ENCODE measurements at places on chromosomes 5 and 9. TPM values are rescaled to one million over a fixed set of nuclear protein-coding genes. Genes with fewer than 3 reads are reported as not detected.
A peak's percentile ranks its signal among the peaks of the same experiment; 100 is the strongest.

DNA sequence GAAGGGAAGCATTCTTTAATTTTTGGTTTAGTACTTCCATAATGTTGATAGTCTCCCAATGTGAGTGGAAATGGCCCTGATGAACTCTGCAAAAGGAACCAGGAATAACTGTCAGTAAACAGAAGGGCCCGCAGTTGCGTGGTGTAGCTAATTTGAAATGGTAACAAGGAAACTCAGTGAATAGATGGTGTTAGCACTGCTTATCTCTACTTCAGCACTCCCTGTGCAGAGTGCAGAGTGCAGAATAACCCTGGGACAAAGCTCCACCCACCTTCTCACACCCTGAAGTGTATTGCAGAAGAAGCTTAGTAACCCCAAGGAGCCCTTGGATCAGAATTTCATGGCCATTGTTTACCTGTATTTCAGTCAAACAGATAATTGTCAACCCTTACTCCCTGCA is 158.9 kb downstream of the PCSK5 start:
- peaks cover 7% of the 10 kb centered on the region for H3K4me1 ChIP-seq
- no peak overlapping the region for H3K27ac ChIP-seq
- H3K27me3 ChIP-seq: no peaks in the 10 kb centered on the region
- no peaks in the 10 kb centered on the region for H3K36me3 ChIP-seq
- DNase-seq: no peak
- H3K4me3 ChIP-seq: no peak overlapping the region

Gene CAVIN4
- total RNA-seq: 2.4 TPM

Gene ANP32B
- total RNA-seq: 27.2 TPM

Gene PELO
- 15.3 TPM for total RNA-seq

Gene TAF1L
- not detected for total RNA-seq

DNA sequence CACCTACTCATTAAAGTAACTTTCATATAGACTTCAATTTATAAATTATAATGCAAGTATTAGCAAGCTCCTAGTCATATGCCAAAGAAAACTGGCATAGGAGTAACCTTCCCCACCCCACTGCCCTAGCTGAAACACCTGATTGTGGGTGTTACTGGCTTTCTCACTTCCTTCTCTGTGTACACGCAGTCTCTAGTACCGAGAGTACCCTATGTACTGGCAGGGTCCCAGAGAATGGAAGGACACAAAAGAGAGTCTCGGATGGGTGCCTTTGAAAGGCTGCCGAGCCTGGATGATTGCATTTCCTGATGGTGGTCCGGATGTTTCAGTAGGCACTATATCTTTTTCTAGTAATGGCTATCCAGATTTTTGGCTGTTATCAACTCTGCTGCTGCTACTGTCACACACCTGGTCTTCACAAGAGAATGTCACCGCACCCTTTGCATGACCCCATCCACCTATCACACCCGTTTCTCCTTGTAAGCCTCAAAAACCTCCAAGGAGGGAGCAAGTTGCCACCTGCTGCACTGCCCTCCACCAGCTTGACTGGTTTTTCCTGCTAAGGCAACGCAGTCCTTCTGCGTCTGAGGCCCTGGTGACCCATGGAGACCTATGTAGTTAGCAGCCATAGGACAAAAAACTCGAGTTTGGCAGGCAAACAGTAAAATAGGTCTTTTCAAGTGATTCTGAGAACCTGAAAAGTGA is 53.8 kb upstream of the CLINT1 start:
- H3K4me1 ChIP-seq: no peaks in the 10 kb centered on the region
- no peaks in the 10 kb centered on the region for H3K36me3 ChIP-seq
- H3K27me3 ChIP-seq: no peaks in the 10 kb centered on the region
- DNase-seq: no peak
- no peak overlapping the region for H3K27ac ChIP-seq

Gene PCDHB15
- 21.3 TPM for total RNA-seq

- H3K4me1 ChIP-seq: no peaks in the 10 kb centered on the region
- no peak for DNase-seq
- no peaks in the 10 kb centered on the region for H3K36me3 ChIP-seq
- no peak overlapping the region for H3K27ac ChIP-seq
- H3K27me3 ChIP-seq: peaks cover 43% of the 10 kb centered on the region
Measured at GRCh38 chr5:135149956-135150723, 116.1 kb upstream of the PITX1 start.

Gene RAB14
- 16.5 TPM for total RNA-seq

Gene ARID3C
- total RNA-seq: 0.27 TPM

DNA sequence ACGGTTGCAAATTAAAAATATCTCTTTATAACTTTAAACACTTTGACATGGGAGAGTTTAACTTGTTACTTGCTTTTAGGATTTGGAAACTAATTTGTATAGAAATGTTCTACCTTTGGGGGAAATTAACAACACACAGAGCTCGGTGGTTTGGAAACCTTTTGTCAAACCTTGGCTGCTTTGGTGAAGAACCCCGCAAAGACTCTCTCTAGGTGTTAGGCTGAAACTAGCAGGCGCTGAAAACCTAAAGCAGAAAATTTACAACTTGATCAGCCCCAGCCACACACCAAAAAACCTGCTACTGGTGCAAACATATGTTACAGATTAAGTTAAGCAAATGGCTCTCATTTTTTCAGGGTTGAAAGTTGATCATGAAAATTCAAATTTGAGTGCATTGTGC is 25.8 kb downstream of the NR2F1 start:
- H3K27ac ChIP-seq: no peak overlapping the region
- no peaks in the 10 kb centered on the region for H3K36me3 ChIP-seq
- no peak overlapping the region for H3K4me3 ChIP-seq
- DNase-seq: no peak
- peaks cover 100% of the 10 kb centered on the region for H3K27me3 ChIP-seq

Gene GNAQ
- 32.8 TPM for total RNA-seq

Gene GFM2
- 59.6 TPM for total RNA-seq

- H3K36me3 ChIP-seq: no peaks in the 10 kb centered on the region
- H3K27me3 ChIP-seq: no peaks in the 10 kb centered on the region
- H3K27ac ChIP-seq: peak overlapping the region; percentile 94
- H3K4me3 ChIP-seq: peak overlapping the region; percentile 7
- peak; percentile 90 for DNase-seq
- peaks cover 26% of the 10 kb centered on the region for H3K4me1 ChIP-seq
Measured at GRCh38 chr5:10607023-10607665, 43.3 kb downstream of the ANKRD33B start.

DNA sequence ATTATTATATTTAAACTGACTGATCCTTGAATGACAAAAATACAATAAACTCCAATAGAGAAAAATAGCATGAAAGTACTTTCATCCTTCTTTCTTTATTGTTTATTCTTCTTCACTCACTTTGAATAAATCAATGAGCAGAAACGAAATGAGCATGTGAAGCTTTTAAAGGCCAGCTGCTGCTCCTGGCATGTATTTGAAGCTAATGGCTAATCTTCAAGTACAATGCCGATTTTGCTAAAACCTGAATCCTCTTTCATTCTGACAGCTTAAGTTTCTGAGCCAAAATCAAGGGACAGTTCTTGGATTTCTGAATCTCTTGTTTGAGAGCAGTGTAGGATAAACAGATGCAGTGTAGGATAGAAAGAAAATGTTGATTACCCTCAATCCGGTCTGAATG is 237.3 kb downstream of the CDH10 start:
- no peak overlapping the region for H3K27ac ChIP-seq
- no peaks in the 10 kb centered on the region for H3K36me3 ChIP-seq
- no peaks in the 10 kb centered on the region for H3K27me3 ChIP-seq
- no peaks in the 10 kb centered on the region for H3K4me1 ChIP-seq
- no peak overlapping the region for H3K4me3 ChIP-seq
- DNase-seq: no peak

DNA sequence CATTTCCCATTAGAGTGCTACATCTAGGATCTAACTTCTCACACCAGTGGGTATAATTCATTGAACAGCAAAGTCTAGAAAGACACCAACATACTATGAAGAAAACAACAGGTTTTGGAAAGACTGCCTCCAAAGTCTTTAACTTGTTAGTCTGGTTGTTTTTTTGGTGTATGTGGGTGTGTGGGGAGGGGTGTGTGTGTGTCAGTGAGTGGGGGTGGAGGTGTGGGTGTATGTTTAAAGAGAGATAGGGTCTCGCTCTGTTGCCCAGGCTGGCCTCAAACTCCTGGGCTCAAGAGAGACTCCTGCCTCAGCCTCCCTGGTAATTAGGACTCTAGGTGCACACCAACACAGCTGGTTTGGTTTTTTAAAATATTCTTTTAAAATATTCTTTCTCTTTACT is 59.7 kb downstream of the AP3B1 start:
- H3K36me3 ChIP-seq: no peaks in the 10 kb centered on the region
- H3K4me1 ChIP-seq: no peaks in the 10 kb centered on the region
- no peak overlapping the region for H3K4me3 ChIP-seq
- H3K27me3 ChIP-seq: no peaks in the 10 kb centered on the region

- no peaks in the 10 kb centered on the region for H3K4me1 ChIP-seq
- DNase-seq: no peak
- H3K4me3 ChIP-seq: no peak overlapping the region
- H3K36me3 ChIP-seq: peaks cover 32% of the 10 kb centered on the region
- H3K27me3 ChIP-seq: no peaks in the 10 kb centered on the region
- H3K27ac ChIP-seq: no peak overlapping the region
Measured at GRCh38 chr9:123065196-123065595, 31.7 kb downstream of the GPR21 start.

GRCh38 chr5:135102716-135103574 is 68.9 kb upstream of the PITX1 start:
- no peaks in the 10 kb centered on the region for H3K36me3 ChIP-seq
- peaks cover 38% of the 10 kb centered on the region for H3K27me3 ChIP-seq
- H3K4me3 ChIP-seq: no peak overlapping the region
- no peak overlapping the region for H3K27ac ChIP-seq
- H3K4me1 ChIP-seq: no peaks in the 10 kb centered on the region
- DNase-seq: no peak

GRCh38 chr9:89362647-89363310 is 44.5 kb downstream of the SECISBP2 start:
- no peak overlapping the region for H3K4me3 ChIP-seq
- peaks cover 20% of the 10 kb centered on the region for H3K4me1 ChIP-seq
- H3K36me3 ChIP-seq: no peaks in the 10 kb centered on the region
- no peak overlapping the region for H3K27ac ChIP-seq
- no peaks in the 10 kb centered on the region for H3K27me3 ChIP-seq
- DNase-seq: no peak

Gene LCN12
- 11.4 TPM for total RNA-seq

Gene OTP
- not detected for total RNA-seq

DNA sequence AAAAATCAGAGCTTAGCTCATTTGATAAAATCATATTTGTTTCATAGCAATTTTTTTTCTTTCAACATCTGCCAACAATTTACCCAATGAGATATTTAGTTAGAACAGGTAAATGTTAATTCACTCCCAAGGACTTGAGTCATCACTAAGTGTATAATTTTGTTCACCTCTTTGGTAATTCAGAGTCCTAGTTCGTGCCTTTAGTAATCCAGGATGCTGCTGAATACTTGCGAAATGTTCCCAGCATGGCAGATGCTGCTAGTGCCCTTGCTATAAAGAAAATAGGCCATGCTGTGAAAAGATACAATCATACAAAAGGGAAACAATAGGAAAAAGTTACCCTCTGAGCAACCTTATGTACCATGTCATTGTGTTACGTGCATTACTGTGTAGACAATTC is 210.5 kb downstream of the CSNK1G3 start:
- no peaks in the 10 kb centered on the region for H3K4me1 ChIP-seq
- H3K36me3 ChIP-seq: no peaks in the 10 kb centered on the region
- H3K27me3 ChIP-seq: no peaks in the 10 kb centered on the region
- H3K4me3 ChIP-seq: no peak overlapping the region
- H3K27ac ChIP-seq: no peak overlapping the region

GRCh38 chr5:75514323-75514722 is 2.6 kb downstream of the POLK start:
- H3K4me3 ChIP-seq: no peak overlapping the region
- H3K4me1 ChIP-seq: peaks cover 10% of the 10 kb centered on the region
- no peak for DNase-seq
- H3K27ac ChIP-seq: no peak overlapping the region
- no peaks in the 10 kb centered on the region for H3K27me3 ChIP-seq

DNA sequence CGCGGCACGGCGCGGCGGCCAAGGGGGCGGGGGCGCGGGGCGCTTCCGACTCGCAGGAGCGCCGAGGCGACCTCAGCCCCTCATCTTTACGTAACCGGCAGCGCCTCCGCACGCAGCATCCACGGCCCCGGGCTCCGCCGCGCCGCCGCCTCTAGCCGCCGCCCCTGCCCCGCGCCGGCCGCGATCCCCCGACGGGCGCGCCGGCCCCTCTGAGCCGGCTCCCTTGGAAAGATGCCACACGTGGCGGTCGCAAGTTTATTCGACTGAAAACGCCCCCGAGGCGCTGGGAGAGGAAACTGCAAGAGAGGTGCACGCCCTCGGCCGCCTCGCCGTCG is 1.0 kb downstream of the KLF9 start:
- peaks cover 66% of the 10 kb centered on the region for H3K27me3 ChIP-seq
- peaks cover 4% of the 10 kb centered on the region for H3K4me1 ChIP-seq
- H3K36me3 ChIP-seq: no peaks in the 10 kb centered on the region

Gene THOC3
- 69.3 TPM for total RNA-seq

Gene FRMPD1
- 0.15 TPM for total RNA-seq

Gene LHX3
- not detected for total RNA-seq

Gene PCDHB10
- total RNA-seq: 10.9 TPM

DNA sequence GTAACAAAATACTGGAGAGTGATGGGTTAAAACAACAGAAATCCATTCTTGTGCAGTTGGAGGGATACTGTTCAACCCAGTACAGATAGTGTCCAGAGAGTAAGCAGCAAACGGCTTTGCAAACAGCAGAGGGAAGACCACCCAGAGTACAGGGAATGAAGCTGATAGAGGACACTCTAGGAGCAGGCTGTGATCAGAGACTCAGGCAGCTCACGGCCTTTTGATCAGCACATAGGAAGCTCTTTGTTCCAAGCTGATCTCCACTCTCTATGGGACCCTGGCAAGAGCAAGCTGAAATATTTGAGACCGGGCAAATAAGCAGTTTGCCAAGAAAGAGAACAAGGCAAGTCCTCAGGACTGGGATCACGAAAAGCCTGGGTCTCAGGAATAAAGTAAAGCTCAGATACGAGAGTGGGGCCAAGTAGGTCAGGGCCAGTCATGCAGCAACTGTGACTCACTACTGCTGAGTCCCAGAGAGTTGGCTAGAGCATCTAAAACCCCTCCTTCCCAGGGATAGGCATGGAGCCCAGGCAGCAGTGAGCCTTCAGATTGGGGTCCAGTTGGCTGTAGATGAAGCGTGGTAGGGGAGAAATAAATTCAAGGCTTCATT is 52.4 kb downstream of the MELK start:
- H3K4me3 ChIP-seq: no peak overlapping the region
- no peak for DNase-seq
- H3K4me1 ChIP-seq: no peaks in the 10 kb centered on the region
- no peak overlapping the region for H3K27ac ChIP-seq
- H3K27me3 ChIP-seq: no peaks in the 10 kb centered on the region

Gene LECT2
- total RNA-seq: not detected

DNA sequence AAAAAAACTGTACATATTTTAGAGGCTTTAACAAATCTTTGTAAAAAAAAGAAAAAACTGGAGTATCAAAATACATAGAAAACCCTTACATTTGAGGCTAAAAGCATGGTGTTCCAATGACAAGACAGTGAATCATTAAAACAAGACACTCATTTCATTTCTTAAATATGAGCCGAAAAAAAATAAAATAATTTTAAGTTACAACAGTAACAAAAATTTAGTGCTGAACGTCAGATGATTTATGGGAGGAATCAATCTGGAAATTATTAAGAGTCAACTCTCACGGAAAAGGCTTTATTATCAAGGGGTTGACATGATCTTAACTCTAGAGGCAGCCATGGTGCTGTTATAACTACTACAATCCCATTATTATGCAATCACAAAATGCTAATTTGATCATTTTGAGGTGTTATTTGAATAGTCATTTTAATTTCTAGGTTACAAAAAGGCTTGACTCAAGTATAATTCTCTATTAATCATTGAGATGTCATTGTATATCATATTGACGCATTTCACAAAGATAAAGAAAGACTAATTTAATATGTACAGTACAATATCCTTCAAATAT is 51.9 kb downstream of the MAPKAP1 start:
- DNase-seq: no peak
- H3K27me3 ChIP-seq: no peaks in the 10 kb centered on the region
- no peaks in the 10 kb centered on the region for H3K36me3 ChIP-seq
- H3K4me3 ChIP-seq: no peak overlapping the region
- no peak overlapping the region for H3K27ac ChIP-seq

Gene POU5F2
- 0.35 TPM for total RNA-seq
